ENCODE measurements at places on chromosomes 5 and 9.

- no peak for DNase-seq
These were observed 51.7 kb downstream of the FBXW11 start for GRCh38 chr5:171954721-171955120.

DNA sequence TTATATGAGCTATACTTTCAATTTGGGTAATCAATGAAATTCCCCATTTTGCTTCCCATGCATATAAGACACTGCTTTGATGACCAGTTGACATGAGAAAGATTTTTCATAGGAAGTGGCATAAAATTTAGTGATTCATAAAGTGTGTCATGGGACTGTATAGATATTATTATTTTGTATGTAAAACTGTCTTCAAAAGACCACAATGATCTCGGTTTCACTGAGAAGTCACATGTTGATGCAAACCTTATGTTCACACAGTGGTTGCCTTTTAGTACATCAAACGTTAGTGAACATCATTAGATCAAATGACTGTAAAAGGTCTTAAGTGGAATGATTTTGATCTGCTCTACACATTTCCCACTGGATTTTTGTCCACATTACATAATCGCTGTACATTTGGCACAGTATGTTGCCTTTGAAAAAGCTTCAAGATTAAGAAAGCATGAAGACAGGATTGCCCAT is 349.2 kb upstream of the MEF2C start:
- DNase-seq, result no peak

GRCh38 chr5:109567374-109568044 is 122.2 kb upstream of the MAN2A1 start:
- DNase-seq, result no peak

DNA sequence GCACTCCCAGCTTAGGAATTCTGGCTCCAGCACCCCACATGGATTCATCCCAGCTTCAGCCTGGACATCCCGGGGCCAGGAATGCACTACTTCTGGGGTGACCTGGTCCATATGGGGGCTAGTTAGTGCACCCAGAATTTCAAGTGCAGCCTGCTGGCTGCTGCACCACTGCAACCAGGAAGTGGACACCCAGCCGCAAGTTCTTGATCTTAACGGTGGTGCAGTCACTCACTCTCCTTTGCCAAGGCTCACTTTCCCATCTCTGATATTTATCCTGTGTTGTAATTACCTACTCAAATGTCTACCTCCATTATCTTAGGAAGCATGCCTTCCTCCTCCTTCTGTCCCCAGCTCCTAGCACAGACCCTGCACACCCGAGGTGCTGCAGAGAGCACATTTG is 26.2 kb upstream of the RAB14 start:
- DNase-seq, result no peak

- DNase-seq, result no peak
These were observed 2.8 kb upstream of the IL4 start for GRCh38 chr5:132671000-132671399.

- DNase-seq, result no peak
These were observed 71.5 kb downstream of the MACROH2A1 start for GRCh38 chr5:135327429-135328127.

DNA sequence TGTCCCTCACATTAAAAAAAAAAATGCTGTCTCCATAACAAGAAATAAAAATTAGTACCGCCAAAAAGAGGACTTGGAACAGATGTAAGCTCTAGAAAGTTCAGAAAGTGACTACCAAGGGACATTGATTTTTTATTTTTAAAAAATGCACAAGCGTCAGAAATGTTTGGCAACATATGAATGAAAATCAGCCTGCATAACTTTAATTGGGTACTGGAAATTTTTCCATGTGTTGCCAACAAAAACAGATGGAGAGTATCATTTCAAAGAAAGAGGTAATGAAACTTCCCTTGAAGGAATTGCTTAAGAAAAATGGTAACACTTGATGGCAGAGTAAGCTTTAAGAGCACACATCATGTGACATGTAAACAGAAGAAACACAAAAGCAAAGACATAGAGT is 47.2 kb downstream of the OR2K2 start:
- no peak for DNase-seq

DNA sequence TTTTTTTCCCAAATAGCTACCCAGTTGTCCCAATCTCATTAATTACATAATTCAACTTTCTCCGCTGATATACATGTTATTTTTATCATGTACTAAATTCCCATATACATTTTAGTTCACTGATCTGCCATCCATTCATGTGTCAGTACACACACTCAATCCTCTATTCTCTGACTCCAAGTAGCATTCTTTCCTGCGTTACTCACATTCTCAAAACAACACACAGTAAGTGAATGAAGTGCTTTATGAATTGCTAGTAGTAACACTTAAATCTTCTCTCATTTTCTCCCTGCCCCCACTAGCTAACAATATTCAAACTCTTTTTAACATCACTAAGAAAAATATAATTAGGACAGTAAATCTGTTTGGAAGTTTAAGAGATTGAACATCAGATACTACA is 8.9 kb downstream of the ZNF366 start:
- DNase-seq, result no peak

GRCh38 chr9:14349447-14350348 is 35.8 kb upstream of the NFIB start:
- no peak for DNase-seq

GRCh38 chr5:131505237-131505908 is 129.7 kb downstream of the RAPGEF6 start:
- no peak for DNase-seq

DNA sequence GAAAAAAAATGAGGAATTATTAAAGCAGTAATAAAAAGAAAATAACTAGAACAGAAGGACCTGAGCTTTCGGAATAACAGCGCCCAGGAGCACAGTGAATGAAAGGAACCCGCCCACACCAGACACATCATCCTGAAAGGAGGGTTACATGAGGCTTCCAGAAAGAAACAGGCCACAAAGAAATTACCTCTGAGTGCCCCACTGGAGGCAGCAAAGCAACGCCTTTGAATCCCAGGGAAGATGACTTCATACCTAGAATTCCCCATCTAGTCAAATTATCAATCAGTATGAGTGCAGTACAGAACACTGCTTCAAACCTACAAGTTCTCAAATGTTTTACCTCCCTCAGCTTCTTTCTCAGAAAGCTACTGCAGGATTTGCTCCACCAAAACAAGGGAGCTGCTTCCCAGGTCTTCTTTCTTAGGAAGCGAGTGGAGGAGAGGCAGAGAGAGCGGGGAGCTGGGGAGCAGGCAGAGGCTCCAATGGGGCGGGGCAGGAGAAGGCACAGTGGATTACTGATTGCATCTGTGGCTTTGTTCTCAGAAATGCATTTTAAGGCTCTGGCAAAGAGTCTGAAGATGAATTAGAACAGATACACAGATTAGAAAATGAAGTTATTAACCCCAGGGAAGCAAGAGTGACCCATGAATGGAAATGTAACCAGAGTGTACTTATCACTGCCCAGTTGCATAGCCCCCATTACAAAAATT is 87.1 kb downstream of the SEMA4D start:
- DNase-seq, result no peak

DNA sequence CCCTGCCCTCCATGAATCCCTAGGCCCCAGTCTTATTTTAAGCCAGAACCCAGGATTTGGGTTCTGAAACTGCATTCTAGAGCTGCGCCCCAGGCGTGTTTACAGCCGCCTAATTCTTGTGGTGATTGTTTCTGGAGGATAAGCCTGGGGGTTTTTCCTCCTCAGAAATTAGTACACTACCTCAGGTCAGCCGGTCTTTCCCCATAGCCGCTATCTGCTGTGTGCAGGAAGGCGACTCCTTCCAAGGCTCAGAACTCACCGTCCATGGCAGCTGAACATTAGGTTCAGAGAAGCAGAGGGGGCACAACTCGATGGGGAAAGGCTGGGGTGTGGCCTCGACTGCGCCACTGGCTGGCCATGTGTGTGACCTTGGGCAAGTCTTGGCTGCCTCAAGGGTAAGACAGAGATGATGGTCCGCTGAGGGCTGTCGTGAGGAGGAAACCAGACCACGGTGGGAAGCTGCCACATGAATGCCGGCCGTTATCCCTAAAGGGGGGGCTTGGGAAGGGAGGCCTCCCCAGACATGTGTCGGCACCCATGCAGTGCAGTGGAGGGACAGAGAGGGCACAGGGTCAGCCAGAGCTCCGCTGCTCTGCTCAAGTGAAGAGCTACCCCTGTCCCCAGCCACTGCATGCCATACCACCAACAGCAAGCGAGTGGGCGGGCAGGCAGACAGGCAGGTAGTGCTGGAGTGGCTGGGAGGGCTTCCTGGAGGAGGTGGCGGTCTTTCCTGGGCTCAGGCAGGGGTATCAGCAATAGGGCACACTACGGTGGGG is 28.9 kb downstream of the SHB start:
- DNase-seq, result no peak

GRCh38 chr9:137169896-137170358 is at the start of gene LRRC26:
Gene LRRC26, minus strand, starts transcription at chr9:137170051. Its CDS starts 108 bp downstream, at chr9:137169943.
- no peak for DNase-seq

DNA sequence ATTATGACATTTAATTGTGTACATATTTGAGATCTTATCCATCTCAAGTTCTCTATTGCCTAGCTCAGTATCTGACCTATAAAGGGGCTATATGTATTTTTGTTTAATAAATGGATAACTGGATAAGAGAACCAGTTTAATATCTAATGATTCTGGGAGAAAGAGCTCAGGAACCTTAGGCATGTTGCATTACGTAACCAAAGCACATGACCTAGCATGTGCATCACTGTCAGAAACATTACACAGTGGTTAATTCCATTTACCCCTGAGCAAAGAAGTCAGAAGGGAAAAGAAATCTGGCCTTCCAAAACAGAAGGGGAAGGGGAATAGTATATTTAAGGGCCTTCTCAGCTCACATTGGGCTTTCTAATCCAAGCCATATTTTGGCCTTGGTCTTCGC is 12.3 kb downstream of the PAPPA start:
- no peak for DNase-seq

DNA sequence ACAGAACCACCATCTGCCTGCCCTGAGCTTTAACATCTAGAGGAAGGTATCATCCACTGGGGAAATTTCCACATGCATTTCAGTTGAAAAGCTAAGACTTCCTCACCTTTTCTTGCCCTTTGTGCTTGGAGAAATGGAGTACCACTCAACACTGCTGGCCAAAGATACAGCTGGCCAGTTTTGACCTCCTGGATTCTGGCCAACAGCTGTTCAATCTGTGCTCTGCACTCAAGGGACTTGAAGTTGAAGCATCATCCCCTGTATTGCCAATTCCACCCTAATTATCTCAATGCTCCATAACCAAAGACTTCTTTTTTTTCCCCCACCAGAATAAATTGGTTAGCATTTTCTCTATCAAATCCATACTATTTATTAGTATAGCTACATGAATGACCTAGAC is 70.4 kb upstream of the PRDM9 start:
- DNase-seq, result no peak

DNA sequence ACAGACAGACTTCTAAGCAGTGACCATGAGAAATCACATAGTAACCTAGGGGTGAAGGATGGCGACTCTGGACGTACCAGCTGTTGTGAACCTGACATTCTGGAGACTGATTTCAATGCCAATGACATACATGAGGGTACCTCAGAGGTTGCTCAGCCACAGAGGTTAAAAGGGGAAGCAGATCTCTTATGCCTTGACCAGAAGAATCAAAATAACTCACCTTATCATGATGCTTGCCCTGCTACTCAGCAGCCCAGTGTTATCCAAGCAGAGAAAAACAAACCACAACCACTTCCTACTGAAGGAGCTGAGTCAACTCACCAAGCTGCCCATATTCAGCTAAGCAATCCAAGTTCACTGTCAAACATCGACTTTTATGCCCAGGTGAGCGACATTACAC is 38.0 kb upstream of the CCDC152 start:
- no peak for DNase-seq

GRCh38 chr9:86948074-86948929 is 996 bp upstream of the GAS1 start:
- peak; percentile 31 for DNase-seq

- no peak for DNase-seq
These were observed 8.8 kb downstream of the PAX5 start for GRCh38 chr9:37025071-37025822.

GRCh38 chr9:96719921-96720320 is 58.0 kb downstream of the ZNF510 start:
- DNase-seq, result no peak

DNA sequence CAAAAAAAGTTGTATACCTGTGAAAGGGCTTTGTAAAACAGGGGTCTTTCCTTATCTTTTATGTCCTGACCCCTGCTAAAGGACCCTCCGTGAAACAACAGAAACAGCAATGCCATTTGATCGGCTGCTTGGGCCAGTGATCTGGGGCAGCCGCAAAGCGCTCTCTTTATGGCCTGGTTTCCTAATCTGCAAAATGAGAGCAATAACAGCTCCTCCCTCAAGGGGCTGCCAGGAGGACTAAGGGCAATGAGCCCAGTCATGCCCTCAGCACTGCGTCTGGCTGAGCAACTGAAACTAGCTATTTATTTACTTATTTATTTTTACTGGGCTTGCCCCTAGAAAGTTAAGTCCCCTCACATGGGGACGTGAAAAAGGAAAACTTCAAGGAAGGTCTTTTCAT is 18.3 kb downstream of the CMBL start:
- DNase-seq, result no peak

DNA sequence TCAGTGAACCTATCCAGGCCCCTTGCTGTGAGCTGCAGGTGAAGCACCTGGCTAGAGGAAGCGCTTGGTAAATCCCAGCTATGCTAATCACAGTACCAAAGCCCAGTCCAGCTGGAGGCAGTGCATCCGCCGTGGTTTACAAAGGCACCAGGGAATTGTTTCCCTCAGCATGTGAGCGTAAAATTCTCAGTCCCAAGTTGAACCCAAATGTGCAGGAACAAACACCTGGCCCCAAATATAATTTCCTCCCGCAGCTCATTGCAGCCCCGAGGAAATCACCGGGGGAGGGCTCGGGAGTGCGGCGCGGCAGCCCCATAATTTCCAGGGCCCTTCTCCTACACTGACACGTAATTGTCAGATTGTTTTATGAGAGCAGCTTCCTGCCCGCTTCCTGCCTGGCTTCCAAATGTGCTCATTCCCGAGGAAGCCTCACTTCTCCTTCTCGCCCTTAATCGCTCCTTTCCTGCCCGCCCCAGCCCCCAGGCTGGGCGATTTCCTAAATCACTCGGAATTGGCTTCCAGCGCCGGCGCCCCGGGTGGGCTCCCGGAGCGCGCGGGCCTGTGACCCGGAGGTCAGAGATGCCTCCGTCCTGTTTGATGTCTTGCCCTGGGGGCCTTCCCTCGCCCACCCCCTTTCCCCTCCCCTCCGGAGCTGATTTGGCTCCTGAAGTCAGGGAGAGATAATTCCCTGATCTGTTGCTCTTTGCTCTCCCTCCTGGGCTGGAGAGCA is 134.4 kb downstream of the FGF1 start:
- DNase-seq, result no peak

GRCh38 chr5:181189962-181190710 is 14.9 kb downstream of the TRIM7 start:
- DNase-seq, result no peak
